ENCODE measurements at places on chromosomes 3 and 15. TPM values are rescaled to one million over a fixed set of nuclear protein-coding genes. Genes with fewer than 3 reads are reported as not detected.

The MAP3K13 gene
- total RNA-seq = 7.0 TPM

The LINGO1 gene
- total RNA-seq = 0.19 TPM

The TTLL13 gene
- total RNA-seq = 0.46 TPM

The KIF23 gene
- 0.36 TPM for total RNA-seq

The CLN6 gene
- total RNA-seq = 23.0 TPM

The SPTBN5 gene
- 2.2 TPM for total RNA-seq

The C2CD4A gene
- not detected for total RNA-seq

The BCHE gene
- total RNA-seq = not detected

DNA sequence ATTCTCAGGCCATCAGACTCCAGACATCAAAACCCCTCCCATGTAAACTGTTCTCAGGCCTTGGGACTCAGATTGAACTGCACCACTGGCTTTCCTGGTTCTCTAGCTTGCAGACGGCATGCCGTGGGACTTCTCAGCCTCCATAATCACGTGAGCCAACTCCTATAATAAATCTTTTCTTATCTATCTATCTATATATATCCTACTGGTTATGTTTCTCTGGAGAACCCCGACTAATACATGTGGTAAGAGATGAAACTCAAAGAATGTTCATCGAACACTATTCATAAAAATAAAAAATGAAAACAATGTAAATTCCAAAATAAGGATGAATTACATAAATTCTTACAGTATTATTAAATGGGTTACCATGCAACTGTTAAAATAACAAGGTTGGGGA lies 84.5 kb upstream of the NTRK3 start:
- DNase-seq = no peak

DNA sequence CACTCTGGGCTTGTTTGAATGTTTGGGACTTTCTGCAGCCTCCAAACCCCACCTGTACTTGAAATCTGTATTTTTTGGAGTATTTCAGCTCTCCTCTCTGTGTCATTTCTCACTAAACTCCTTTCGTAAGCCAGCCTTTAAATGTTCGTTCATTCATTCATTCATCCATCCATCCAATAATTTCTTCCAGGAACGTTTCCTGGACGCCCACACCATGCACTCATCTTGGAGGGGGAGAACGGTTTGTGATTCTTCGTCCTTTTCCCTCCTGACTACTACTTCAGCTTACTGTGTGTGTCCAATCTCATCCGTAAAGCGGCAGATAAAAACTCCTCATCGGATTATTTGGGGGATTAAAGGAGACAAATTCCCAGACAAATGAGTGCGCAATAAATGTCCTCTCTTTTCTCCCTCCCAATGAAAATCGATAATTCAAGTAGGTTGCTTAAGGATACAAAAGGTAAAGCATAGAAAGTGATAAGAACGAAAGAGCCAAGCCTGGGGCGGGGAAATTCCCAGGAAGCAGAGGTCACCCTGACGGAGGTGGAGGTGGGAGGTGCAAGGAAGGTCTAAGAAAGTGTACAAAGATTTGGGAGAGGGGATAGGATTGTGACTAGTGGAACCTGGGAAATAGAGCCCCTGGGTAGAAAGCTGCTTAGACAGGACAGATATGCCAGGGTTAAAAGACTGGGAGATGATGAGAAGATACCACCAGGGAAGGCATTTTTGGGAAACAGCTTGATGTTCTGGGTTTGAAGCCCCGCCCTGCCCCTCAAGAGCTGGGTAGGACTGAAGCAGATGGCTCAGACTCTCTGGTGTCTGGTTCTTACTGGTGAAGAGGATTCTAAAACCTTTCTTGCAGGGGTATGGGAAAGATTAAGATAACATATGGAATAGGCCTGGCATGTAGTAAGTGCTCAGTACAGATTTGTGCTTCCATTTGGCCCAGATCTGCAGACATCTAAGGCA lies 896 bp upstream of the KLHL25 start:
- DNase-seq = no peak

GRCh38 chr3:17070161-17070959 lies 185.6 kb downstream of the PLCL2 start:
- DNase-seq = no peak

DNA sequence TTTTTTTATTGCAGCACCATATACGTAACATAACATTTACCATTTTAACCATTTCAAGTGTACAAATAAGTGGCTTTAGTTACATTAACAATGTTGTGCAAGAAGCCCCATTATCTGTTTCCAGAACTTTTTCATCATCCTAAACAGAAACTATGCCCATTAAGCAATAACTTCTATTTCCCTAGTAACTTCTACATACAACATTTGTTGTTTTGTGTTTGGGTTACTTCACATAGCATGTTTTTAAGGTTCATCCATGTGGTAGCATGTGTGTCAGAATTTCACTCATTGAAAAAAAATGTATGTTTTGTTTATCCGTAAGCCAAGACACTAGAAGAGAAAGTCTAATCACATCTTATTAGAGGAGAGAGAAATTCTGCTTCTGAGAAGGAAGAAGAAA lies 450.5 kb upstream of the PDZRN3 start:
- DNase-seq = no peak

- no peak for DNase-seq
Observed at GRCh38 chr3:46958467-46959160, 17.9 kb downstream of the CCDC12 start.

DNA sequence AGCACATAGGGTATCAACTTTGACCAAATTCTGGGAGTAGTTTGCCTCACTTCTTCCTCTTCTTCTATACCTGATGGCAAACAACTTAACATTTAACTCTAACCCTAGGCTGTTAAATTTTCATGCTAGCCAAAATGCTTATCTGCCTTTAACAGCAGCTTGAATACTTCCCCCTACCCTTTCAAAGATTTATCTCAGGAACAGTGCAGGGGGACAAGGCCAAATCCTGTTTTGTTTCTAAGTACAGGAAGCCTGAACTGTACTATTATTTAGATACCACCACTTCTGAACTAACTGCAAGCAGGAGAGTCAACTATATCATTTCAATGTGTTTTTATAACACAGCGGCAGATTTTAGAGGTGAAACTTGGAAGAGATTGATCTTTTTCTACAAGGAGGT lies 104.0 kb upstream of the CNTN6 start:
- DNase-seq = no peak

DNA sequence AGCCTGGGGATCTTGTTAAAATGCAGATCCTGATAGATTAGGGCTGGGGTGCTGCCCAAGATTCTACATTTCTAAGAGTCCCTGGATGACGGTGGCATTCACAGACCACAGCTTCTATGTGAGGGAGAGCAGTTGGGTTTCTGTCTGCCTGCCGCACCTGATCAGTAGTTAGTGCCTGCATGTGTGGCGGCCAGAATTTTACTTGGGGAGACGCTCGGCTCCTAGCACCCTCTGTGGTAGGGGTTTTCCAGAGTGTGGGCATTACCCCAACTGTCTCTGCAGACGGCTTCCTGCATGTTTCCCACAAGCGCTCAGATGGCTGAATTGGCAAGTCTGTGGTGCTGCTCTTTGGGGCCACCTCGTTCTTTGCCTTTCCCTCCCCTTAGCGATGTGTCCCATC lies 8.3 kb downstream of the GHRL start:
- peak; percentile 54 for DNase-seq

DNA sequence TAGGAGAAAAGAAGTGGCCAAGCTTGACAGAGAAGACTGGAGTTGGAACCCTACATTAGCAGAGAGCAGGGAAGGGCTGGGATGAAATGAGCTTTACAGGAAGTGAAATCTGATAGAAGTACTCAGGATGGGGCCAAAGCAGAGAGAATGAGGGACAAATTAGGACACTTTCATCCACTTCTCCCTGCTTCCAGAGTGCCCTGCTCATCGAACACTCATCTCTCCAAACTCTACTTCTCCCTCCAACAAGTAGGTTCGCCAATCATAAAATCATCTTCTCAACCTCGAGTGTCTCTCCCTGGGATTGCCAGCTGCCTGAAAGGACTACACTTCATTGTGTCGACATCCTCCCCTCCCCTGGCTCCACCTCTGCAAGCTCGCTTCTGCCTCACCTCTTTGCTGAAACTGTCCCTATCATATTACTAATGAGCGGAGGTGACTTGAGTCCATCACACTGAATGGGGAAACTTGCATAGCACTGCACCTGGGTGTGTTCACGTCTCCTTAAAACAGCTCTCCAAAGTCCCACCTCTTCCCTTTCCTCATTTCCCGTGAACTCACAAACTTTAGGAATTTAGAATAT lies 365.8 kb downstream of the FOXP1 start:
- DNase-seq = no peak

- DNase-seq = no peak
Observed at GRCh38 chr3:14561051-14561960, 21.2 kb upstream of the GRIP2 start.

DNA sequence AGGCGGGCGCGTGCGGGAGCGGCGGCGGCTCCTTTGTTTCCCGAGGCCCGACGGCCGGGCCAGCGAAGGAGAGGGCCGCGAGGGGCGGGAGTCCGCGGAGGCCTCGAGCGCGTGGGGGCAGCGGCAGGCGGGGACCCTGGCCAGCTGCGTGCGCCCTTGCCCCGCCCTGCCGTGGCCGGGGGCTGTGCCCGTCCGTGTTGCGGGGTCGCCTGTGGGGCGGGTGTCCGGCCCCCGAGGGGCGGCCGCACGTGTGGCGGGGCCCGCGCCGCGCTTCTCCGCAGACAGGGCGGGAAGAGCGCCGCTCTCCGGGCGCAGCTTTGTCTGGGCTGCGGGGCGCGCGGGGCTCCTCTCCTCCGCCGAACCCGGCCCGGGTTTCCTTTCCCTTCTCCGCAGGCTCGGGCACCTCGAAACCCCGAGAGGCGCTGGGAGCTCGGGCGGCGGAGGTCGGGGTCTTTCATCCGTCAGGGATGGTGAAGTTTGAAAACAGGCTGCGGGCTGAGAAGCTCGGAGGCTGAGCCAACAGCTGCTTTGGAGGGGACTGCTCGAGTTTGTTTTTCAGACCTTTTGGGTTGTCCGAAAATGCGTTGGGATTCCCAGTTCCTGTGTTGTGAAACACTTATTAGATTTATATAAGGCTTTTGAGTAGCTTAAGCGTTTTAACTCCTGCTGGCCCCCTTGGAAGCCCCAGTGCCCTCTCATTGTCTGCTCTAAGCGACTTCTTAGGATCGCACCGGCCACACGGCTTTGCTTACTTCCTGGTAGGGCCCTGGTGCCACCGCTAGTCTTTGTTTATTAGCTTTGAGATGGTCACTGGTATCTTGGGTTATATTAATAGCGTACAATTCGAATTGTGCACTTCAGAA lies 817 bp downstream of the USP3 start:
- DNase-seq = peak; percentile 25

DNA sequence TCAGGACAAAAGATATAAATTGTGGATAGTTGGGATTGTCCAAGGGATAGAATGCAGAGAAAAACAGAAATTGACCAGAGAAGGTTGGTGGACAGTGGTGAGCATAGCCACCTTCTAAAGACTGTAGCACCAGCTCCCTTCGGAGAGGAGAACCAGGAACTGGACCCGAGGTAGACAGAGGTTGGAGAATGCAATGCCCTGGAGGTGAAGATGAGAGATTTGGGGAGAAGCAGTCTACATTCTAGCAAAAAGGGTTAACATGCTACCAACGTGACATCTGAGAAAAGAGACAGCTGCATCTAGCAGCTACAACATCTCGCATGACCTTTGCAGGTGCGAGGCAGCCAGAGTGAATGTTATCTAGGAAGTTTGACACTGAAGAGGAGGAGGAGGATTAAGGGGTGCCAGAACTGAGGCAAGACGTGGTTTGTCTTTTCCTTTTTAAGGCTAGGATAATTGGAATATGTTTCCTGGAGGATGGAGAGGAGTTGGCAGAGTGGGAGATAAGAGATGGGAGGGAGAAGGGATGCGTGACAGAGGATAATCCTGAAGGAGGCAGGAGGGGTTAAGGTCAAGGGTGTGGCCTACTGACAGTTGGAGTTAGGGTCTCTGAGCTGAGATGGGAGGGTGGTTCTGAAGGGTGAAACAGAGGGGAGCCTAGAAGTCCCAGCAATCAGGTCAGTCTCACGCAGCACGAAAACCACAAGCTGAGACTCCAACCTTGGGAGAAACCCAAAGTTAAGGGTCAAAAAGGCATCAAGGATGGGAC lies 103.7 kb upstream of the NR2E3 start:
- no peak for DNase-seq

GRCh38 chr3:29099296-29099695 lies 181.6 kb upstream of the RBMS3 start:
- DNase-seq = no peak

DNA sequence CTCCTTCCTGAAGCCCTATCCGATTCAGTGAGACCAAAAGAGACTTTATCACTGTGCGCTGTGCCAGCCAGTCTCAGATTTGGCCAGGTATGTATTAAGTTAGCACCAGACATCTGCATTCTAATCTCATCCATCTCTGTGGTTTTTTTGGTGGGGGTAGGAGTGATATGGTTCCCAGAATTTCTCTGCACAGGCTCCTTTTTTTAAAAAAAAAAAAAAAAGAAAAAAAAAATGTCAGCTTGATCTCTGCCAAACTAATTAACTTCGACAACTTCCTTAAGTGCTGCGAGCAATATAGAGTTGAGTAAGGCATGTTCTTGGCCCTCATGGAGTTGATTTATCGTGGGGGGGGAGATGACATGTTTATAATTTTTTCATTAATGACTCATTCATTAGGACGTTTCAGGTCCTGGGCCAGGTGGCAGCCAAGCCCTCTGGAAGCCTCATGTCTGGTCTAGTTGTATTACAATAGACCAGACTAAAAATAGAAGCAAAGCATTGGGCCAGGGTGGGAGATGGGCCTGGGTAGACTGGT lies 12.9 kb downstream of the SLCO3A1 start:
- DNase-seq = no peak

- DNase-seq = no peak
Observed at GRCh38 chr3:30676424-30677346, 70.3 kb downstream of the TGFBR2 start.

- no peak for DNase-seq
Observed at GRCh38 chr3:133676336-133677118, 14.8 kb upstream of the TOPBP1 start.

- DNase-seq = no peak
Observed at GRCh38 chr15:70453238-70453637, 310.1 kb downstream of the UACA start.

- no peak for DNase-seq
Observed at GRCh38 chr15:76840830-76841460, 64.2 kb downstream of the SCAPER start.

All from T-cell (primary cell).